ENCODE measurements at places on chromosomes 4 and X.
A peak's percentile ranks its signal among the peaks of the same experiment; 100 is the strongest.

DNA sequence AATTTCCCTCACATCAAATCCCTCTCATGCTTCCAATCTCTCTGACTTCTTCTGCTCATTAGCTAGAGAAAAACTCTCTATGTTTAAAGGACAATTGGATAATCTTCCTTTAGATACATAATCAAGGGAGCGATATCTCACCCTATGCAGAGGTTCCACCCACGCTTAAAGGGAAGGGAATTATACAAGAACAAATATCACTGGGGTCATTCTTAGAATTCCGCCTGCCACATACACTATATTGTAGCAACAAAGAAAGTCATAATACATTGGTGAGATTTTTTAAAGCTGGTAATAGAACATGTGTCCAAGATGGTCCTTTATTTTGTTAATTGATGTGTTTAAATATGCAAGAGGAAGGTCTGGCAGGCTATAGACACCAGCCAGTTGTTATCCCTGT, 31.5 kb downstream of the NKX6-1 start:
- DNase-seq, result no peak

- no peak for DNase-seq
Measured at GRCh38 chr4:73055241-73055897, 14.1 kb downstream of the COX18 start.

GRCh38 chr4:99810536-99810935, 6.1 kb upstream of the DAPP1 start:
- no peak for DNase-seq

- peak; percentile 26 for DNase-seq
Measured at GRCh38 chr4:88033309-88033708, 25.9 kb downstream of the PKD2 start.

- no peak for DNase-seq
Measured at GRCh38 chrX:86806786-86807185, 658.5 kb downstream of the DACH2 start.

DNA sequence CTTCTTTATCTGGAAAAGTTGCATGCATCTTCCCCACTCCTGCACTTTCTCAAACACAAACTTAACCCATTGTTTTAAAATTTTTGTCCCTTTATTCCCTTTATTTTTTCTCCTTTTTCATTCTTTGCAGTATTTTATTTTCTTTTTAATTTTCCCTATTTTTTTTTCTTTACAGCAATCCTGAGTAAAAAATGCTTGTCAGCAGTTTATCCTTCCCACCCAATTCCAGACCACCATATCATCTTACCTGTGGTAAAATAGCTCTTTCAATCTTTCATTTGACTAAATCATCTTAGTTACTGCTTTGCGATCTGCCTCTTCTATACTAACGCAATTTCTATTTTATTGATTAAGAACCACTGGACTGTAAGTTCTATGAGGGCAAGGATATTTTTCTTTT, 450.5 kb downstream of the KLHL4 start:
- DNase-seq, result no peak

- no peak for DNase-seq
Measured at GRCh38 chrX:132118358-132118757, 9.5 kb downstream of the FRMD7 start.

- no peak for DNase-seq
Measured at GRCh38 chr4:124321364-124321763, 391.2 kb downstream of the ANKRD50 start.

All from stimulated activated naive CD8-positive, alpha-beta T cell treated with anti-CD3 and anti-CD28 coated beads, Interleukin-15, Interleukin-2, amounts not matched to agents 100 U/mL and 50 U/mL, for 24 hours (primary cell).